Thoracic aorta (tissue), 2 donors: ENCODE measurements at places on chromosomes 7 and 10.

- no peak for DNase-seq
These were observed 4.1 kb downstream of the JCAD start for GRCh38 chr10:30055226-30055662.

GRCh38 chr10:33180390-33180789 is 154.1 kb downstream of the NRP1 start:
- DNase-seq, result no peak

GRCh38 chr7:111858331-111858730 is 296.0 kb upstream of the IMMP2L start:
- DNase-seq, result no peak

DNA sequence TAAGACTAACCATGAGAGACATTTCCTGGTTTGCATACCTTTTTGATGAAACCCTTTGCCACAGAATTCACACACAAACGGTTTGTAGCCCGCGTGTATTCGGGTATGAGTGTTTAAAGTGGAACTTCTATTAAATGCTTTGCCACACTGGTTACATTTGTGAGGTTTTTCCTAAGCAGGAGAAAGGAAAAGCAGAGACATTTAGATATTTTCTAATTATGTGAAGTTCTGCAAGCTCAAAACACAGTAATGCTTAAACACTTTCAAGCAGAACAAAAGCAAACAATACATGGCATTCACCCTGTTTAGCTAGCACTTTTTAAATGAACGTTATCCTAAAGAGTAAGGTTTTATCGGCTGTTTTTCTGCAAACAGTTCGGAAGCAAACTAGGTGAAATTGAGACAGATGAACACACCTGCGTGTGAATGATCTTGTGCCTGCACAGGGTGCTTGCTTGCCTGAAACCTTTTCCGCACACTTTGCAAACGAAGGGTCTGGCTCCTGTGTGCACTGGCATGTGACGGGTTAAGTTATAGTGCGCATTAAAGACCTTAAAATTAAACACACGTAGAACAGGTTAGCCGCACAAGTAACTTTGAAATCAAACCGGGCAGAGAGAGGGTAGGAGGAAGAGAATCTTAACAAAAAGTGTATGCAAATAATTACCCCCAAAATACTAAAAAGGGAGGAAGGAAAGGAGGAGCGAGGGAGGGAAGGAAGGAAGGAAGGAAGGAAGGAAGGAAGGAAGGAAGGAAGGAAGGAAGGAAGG is 1.6 kb downstream of the FEZF1 start:
- DNase-seq, result no peak

GRCh38 chr7:69593511-69593910 is 4.8 kb upstream of the AUTS2 start:
- DNase-seq, result no peak

GRCh38 chr10:75211007-75211691 is 553 bp downstream of the VDAC2 start:
- no peak for DNase-seq

DNA sequence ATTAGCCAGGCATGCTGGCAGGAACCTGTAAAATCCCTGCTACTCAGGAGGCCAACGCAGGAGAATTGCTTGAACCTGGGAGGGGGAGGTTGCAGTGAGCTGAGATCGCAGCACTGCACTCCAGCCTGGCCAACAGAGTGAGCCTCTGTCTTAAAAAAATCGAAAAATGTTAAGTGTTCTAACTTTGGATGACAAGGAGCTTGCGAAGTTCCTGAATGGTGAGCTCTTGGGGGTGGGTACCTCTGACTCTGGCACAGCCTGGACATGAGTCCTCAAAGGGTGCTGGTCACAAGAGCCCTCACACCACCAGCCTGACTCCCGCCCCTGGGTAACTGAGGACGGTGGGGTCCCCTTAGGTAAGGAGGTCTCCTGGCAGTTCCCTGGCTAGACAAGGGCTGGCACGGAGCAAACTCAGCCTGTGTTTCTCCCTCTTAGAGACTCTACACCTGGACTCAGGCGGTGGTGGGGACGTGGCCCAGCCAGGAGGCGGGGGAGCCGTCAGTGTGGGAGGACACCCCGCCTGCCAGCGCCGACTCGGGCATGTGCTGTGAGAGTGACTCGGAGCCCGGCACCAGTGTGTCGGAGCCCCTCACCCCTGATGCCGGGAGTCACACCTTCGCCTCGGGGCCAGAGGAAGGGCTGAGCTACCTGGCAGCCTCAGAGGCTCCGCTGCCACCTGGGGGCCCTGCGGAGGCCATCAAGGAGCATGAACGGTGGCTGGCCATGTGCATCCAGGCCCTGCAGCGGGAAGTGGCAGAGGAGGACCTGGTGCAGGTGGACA is 24.1 kb downstream of the AMZ1 start:
- DNase-seq, result no peak

DNA sequence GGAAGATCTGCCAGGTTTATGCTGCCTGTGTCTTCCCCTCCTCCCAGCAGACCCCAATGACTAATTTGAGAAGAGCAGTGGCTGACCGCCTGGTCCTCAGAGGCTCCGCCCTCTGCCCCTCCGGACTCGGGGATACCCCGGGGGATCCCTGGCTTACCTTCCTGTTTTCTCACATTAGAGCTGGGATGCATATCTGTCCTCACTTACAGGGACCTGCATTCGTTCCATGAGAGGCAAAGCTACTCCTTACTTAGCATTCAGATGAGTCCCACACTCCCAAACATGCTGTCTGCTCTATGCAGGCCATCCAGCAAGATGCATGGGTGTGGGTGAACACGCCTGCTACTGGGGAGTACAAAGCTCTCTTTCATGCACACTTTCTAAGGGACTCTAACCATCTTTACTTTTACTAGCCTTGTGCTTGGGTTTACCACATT is 24.0 kb downstream of the VOPP1 start:
- DNase-seq, result no peak

- DNase-seq, result no peak
These were observed 161.0 kb downstream of the PLXNA4 start for GRCh38 chr7:132415259-132415658.

- DNase-seq, result no peak
These were observed 95.4 kb downstream of the HIF1AN start for GRCh38 chr10:100631192-100631591.

GRCh38 chr7:418636-419280 is 100.9 kb downstream of the PDGFA start:
- no peak for DNase-seq

DNA sequence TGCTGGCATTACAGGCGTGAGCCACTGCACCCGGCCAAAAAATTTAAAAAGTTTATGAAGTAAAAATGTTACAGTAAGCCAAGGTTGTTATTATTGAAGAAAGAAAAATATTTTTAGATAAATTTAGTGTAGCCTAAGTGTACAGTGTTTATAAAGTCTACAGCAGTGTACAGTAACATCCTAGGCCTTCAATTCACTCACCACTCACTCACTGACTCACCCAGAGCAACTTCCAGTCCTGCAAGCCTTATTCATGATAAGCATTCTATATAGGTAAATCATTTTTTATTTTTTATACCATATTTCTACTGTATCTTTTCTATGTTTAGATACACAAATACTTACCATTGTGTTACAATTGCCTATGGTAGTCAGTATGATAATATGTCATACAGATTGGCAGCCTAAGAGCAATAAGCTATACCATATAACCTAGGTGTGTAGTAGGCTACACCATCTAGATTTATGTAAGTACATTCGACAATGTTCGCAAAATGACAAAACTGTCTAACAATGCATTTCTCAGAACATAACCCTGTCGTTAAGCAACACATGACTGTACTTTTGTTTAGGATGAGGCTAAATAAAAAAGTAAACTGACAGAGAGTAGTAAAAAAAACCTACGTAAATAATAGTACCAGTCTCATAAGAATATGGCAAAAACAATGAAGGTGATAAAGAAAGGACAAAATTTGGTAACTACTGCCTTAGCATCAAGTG is 77.8 kb upstream of the FAM133B start:
- DNase-seq, result no peak

- DNase-seq, result no peak
These were observed 47.4 kb upstream of the TCERG1L start for GRCh38 chr10:131358741-131359442.

DNA sequence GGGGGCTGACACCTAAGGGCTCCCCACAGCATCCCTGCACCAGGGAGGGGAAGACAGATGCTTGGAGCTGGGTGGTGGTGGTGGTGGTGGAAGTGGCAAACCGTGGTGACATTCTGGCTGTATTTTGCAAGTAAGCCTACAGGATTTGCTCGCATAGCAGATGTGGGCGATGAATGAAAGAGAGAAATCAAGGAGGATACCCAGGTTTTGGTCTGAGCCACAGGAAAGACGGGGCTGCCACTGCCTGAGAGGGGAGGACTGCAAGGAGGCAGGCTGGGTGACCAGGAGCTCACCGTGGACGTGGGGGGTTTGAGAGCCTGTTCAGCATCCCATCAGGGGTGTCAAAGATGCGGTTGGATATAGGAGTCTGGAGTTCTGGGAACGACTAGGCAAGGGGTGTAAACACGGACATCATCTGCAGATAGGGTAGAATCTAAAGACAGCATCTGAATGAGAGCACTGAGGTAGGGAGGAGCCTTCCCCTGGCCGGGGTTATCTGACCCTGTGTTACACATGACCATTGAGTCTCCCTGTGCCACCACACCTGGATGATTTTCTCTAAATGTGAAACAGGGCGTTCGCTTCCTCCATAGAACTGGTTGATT is 49.7 kb downstream of the TSPAN15 start:
- DNase-seq, result no peak

- DNase-seq, result no peak
These were observed 504.1 kb downstream of the SDK1 start for GRCh38 chr7:3805151-3805550.

DNA sequence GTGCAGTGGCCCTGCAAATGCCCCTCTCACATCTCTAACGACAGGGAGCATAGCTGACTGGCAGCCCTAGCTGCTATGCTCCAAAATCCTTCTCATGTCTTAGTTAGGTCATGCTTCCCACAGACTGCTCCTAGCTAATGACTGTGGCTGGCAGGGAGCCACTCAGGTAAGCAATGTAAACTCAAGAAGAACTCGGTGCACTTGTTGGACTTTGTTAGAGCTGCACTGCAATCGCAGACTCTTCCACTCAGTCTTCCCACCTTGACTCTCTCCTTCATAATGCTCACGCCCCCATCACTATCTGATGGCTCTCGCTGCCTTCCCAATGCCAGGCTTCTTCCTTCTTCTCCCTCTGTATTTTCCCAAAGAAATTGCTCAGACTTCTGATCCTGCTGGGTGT is 24.0 kb downstream of the OR9A2 start:
- no peak for DNase-seq

DNA sequence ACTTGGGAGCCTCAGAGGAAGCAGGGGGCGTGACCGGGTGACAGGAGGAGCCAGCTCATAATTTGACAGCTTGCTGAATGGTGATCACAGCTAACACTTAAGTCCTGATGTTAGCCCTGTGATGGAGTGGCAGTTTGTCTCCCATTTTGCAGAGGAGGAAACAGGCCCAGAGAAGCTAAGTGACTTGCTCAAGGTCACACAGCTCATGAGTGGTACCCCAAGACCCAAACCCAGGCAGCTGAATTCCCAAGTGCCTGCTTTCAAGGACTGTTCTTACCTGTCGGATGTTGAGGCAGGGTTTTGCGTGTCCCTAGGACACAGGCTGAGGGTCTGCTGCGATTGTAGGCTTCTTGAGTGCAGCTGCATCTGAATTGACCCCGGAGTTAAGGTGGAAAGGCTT is 51.7 kb downstream of the PALD1 start:
- no peak for DNase-seq

DNA sequence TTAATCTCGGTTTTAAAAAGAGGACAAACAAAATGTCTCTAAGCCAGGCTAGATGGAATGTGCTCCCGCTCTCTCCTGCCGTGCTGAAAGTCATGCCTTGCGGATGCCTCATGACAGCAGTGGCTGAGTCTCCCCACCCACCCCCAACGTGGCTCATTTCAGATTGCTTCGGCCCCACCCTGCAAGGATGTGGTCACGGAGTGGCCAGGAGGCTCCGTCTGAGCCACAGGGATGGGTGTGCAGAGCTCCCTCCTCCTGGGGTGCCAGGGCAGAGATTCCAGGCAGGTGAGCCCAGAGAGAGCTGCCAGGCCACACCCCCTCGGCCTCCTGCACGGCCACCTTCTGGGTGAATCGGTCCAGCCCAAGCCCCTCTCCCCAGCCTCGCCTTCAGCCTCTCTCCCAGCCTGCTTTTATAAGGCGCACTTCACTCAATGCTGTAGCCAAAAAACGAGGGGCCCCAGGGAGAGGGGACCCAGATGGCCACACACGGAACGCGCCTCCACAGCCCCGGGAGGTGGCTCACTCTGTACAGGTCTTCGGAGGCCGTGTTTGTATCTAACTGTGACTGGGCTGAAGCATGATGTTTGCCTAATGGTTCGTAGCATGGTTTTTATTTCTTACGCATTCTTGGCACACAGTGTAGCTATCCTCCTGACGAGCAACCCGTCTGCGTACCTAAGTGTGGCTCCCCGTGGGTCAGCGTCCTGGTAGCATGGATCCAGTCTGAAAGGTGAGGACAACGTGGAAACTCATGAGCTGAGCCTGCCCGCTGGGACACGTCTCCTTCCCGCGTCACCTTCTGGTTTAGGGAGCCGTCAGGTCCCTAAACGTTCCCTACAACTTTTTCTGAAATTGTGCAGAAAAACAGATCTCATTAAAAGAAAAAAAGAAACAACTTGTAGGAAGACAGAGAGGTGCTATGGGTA is 413.8 kb upstream of the FOXK1 start:
- DNase-seq, result no peak

DNA sequence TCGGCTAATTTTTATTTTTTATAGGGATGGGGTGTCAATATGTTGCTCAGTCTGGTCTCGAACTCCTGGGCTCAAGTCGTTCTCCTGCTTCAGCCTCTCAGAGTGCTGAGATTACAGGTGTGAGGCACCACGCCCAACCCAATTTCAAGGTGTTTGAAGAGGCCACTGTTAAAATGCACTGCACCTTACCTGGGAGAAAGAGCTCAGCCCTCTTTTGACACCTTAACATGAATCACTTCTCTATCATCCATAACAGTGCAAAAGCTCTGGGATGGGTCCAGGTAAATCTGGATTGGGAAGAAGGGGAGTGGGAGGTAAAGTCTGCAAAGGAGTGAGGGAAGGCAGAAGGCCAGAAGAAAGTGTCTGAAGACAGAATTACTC is 557 bp upstream of the ZNF282 start:
- no peak for DNase-seq

GRCh38 chr10:92419740-92420545 is 129.0 kb downstream of the MARCHF5 start:
- no peak for DNase-seq

GRCh38 chr10:8296090-8296733 is 241.7 kb downstream of the GATA3 start:
- no peak for DNase-seq

GRCh38 chr7:80496586-80496985 is 15.3 kb downstream of the GNAT3 start:
- DNase-seq, result no peak

DNA sequence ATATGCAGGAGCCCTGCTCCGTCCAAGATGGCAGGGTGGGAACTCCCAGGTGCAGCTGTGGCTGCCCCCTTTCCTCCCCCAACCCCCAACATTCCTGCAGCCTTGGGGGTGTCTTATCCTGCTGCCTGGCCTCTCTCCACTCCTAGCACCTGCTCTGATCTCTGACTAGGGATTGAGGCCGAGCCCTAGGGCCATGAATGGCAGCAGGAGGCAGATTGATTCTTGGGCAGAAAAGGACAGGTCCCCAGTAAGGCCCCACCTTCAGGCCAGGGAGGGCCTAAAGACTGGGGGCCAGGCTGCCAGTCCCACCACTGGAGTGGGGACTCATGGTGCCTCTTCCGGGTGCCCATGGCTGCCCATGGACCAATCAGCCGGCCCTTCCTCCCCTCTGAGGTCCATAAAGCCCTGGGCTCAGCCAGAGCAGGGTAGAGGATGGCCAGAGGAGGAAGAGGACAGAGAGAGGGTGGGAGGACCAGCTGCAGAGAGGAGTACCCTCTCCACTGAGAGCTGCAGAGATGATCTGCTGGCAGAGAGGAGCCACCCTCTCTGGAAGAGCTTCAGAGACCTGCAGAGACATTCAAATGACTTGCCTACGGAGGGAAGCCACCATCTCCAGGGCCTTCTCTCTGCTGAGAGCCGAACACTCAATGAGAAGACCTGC is 8.3 kb upstream of the COA1 start:
- no peak for DNase-seq
